ENCODE measurements at places on chromosomes 13 and 19.
A peak's percentile ranks its signal among the peaks of the same experiment; 100 is the strongest.

DNA sequence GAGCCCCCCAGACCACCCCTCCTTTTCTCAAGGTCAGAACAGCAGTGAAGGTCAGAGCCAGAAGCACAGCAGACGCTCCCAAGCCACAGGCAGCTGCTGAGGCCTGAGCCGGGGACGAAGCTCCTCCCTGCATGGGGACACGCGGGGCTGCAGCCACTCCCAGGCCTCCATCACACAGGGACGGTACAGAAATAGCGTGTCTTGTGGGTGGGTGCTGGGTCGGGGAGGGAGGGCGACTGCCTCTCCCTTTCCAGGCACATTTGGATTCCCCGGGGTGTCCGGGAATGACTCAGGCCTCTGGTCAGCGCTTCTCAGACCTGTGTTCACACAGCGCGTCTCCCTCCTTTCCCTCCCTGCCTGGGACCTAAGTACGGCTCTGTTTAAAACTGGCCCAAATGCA, 33.2 kb downstream of the RASA3 start:
- peak; percentile 72 for DNase-seq

- no peak for DNase-seq
Measured at GRCh38 chr19:4350726-4351125, 7.4 kb downstream of the MPND start.

GRCh38 chr19:8517551-8518442, 3.8 kb upstream of the ZNF414 start:
- no peak for DNase-seq

- peak; percentile 91 for DNase-seq
Measured at GRCh38 chr13:113837560-113838355, 26.1 kb downstream of the GAS6 start.

DNA sequence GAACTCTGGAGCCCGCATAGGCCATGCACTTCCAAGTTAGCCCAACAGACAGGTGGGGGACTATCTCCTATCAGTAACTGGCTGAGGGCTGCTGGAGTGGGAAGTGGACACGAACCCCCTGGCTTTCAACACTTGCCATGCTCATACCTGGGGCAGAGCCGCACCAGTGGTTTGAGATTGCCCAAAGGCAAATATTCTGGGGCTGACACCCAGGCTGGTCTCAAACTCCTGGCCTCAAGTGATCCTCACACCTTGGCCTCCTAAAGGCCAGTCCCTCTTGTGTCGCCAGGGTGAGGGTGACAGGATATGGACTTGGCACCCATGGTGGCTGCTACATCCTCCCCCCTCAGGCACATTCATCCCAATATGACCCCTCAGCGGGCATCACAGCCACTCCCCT, 13.1 kb downstream of the NFKBID start:
- no peak for DNase-seq

GRCh38 chr13:69373747-69374425, 733.7 kb upstream of the ATXN8OS start:
- no peak for DNase-seq

DNA sequence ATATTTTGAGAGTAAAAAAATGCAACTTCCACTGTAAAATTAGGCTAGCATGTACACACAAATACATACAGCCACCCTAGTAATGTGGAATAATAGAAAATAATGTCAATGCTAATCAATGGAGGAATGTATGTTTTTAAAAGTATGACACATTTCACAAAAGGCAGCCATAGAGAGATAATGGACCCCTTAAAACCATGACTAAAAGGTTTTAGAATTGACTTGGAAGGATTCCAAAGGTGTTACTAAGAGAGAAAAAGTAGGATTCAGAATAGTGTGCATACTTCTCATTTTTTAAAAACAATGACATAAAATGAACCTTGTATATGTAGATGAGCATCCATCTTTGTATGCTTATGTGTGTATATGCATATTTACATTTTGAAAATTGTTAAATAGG, 597.9 kb upstream of the PCDH9 start:
- no peak for DNase-seq

GRCh38 chr19:2475018-2475701, 767 bp upstream of the GADD45B start:
- DNase-seq = peak; percentile 58

- no peak for DNase-seq
Measured at GRCh38 chr19:53649746-53650593, 18.2 kb downstream of the DPRX start.

DNA sequence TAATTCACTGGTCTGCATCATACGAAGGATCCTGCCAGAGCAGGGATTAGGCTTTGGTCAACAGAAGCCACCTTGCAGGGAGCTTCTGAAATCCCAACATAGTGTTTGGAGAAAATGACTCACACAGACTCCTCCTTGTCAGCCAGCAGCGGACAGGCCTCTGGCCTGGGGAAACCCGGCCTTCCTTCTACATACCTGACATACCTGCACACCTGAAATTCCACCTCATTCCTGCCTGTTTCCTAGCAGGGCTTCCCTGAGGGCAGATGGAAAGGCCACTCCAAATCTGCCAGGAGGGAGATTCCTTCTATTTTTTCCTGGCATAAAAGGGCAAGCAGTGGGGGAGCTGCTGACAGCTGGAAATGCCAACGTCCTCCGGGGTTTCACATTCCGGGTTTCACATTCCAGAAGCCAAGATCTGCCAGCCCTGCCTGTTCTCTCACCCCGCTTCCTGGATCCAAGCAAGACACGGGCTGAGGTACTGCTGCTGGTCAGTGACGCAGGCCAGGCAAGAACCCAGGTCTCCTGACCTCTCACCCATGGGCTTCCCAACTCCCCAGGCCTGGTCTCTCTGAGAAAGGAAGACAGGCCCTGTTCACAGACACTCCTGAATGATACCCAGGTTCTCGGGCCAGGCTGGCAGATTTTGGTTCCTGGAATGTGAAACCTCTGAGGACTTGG, 18.2 kb upstream of the IGFL1 start:
- DNase-seq = peak; percentile 37

DNA sequence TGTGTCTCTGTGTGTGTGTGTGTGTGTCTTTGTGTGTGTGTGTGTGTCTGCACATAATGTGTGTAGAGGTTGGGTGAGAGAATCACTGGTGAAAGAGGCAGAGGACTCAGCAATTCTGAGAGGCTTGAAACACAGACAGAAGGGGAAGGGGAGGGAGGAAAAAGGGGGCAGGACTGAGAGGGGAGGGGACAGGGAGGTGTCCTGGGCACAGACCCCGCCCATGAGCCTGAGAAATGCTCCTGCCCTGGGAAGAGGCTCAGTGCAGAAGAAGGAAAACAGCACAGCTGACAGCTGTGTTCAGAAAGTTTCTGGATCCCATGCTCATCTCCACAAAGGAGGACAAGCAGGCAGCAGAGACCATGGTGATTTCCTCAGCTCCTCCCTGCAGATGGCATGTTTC, 59.1 kb upstream of the CEACAM8 start:
- no peak for DNase-seq

DNA sequence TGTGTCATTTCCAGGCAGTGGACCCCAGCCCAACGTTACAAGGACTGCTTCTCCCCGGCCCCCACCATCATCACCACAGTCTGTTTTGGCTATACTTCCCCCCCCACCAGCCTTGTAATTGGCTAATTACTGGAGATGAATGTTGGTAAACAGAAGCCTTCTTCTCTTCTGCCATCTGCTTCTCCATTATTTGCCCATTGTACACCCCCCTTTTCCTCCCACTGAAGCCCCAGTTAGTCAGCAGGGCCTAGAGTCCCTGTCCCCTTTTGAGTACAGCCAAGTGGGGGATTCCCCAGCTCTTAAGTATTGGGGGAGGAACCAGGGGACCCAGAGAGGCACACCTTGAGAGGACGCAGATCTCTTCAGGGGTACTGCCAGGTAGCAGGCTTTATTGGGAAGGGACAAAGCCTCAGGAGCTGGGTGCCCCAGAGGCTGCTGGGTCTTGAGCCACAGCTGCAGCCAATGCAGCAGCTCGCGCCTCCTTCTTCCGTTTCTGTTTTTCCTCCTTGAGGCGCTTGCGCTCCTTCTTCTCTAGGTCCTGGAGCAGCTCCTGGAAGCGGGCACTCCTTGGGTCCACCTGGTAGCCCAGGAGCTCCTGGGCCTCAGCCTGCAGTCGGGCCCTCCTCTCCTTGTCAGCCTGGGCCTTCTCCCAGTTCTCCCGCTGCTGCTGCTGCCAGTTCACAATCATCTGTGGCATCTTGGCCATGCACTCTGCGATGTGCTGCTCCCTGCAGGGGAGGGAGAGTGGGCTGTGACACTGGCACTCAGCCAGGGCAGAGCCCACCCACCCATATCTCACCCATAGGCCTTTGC, 3.0 kb downstream of the GADD45GIP1 start:
- no peak for DNase-seq

DNA sequence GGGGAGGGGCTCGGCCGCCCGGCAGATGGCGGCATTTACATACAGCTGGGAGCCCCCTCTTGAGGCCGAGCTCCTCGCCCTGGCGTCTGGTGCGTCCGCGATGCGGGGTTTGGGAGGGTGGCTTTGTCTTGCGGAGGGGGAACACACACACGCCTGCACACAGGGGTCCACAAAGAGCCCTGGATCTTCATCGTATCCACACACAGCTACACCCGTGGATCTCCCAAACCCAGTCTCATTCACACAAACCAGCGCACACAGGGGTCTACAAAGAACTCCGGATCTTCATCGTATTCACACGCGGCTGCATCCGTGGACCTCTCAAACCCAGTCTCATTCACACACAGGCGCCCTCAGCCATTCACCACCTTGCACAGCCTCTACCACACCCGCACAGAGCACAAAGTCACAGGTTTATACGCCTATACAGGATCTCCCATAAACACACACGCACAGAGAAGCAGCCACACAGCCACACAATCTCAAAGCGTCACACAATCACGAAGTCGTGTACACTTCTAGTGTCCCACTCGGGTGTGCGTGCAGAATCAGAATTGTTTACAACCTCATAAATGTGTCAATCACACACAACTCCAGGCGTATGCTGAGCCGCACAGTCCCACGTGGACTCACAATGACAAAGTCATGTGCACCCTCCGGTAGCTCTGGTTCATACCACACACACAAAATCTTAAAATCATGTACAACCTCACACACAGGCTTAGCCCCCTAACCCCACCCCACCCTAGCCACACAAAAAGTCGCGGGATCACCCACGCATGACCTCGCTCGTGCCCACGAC, 550 bp upstream of the DLL3 start:
- no peak for DNase-seq

- DNase-seq = no peak
Measured at GRCh38 chr19:55208880-55209692, at the start of gene PTPRH. Gene PTPRH (minus strand): TSS chr19:55209501. CDS start chr19:55209433, 68 bp downstream.

DNA sequence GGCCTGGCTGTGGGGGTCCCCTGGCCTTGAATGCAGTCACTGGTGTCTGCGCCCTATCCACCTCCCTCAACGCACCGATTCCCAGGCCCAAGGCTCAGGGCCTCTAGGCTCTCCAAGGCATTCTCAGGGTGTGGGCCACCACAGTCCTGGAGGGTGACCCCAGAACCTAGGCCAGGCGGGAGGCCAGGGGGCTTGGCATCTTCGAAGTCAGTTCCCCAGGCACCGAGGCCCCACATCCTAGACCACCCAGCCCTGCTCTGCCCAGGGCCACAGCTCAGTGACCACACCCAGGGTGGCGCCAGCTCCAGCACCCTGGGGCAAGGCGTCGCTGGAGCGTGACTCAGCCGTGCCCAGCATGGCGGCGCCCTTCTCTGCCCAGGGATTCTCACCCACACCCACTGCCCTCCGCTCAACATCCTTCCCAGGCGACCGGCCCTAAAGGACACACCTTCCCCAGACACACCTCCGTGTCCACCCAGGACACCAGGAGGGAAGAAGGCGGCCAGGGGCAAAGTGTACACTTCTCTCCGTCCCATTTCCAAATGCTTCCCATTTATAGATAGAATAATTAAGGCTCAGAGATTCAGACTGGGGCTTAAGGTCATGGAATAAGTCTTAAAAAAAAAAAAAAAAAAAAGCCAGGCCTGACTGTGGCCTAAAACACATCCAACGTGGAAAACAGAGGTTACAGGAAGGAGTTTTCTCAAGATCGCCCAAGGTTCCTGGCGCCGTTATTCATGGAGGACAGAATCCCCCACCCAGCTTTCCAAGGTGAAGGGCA, 36.4 kb upstream of the NANOS3 start:
- peak; percentile 91 for DNase-seq

- DNase-seq = no peak
Measured at GRCh38 chr13:80973721-80974120, 632.8 kb upstream of the SPRY2 start.

- DNase-seq = no peak
Measured at GRCh38 chr13:45773944-45774343, 71.8 kb downstream of the CBY2 start.

DNA sequence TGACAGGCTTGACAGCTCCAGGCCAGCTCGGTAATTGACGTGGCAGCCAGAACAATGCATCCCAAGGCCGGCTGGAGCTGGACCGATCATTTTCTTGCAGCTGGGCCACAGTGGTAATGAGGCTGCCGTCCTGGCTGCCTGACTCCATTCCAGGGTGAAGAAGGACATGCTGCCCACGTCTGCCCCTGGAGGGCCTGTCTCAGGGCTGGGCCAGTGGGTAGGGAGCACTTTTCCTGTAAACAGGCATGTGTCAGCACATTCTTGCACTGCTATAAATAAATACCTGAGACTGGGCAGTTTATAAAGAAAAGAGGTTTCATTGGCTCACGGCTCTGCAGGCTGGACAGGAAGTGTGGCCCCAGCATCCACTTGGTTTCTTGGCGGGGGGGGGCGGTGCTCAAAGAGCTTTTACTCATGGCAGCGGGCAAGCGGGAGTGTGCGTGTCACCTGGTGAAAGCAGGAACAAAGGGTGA, 38.1 kb upstream of the KCTD15 start:
- no peak for DNase-seq

DNA sequence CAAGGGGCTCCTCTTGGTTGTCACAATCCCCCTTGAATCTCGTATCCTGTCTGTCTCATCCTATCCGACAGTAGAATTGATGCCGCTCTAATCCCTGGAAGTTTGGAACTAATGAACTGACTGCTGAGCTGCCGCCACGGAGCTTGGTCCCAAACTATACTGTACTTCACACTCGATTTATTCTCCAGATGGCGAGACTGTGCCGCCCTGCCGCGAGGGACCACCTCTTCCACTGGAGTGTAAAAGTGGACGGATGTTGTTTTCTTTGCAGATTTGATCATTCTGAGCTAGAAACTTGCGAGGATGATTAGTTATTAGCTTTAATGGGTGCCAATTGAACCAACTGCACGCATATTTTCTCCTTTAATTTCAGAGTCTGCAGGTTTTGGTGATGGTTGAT, 117.2 kb downstream of the ZIC5 start:
- DNase-seq = no peak

- no peak for DNase-seq
Measured at GRCh38 chr19:6014551-6015135, 36.7 kb upstream of the RANBP3 start.
